Sciatic nerve (tissue), 2 donors: ENCODE measurements at places on chromosomes 4 and X. TPM values are rescaled to one million over a fixed set of nuclear protein-coding genes. Genes with fewer than 3 reads are reported as not detected.

Gene GJB1
- 17.5 TPM for total RNA-seq

Gene SERTM2
- 0.76 TPM for total RNA-seq

Gene MAGEA2B
- not detected for total RNA-seq

Gene GNRHR
- not detected for total RNA-seq

Gene SOX3
- not detected for total RNA-seq

Gene SYTL4
- total RNA-seq = 18.0 TPM

Gene SSX3
- not detected for total RNA-seq

Gene IL13RA1
- total RNA-seq = 55.9 TPM

Gene CCNG2
- 48.5 TPM for total RNA-seq

Gene MAOA
- 12.8 TPM for total RNA-seq

Gene TBC1D8B
- 12.2 TPM for total RNA-seq

Gene PAPSS1
- total RNA-seq = 52.9 TPM

Gene RHOH
- 2.5 TPM for total RNA-seq

Gene TEX13C
- not detected for total RNA-seq

Gene UGT2B15
- total RNA-seq = not detected

Gene WWC2
- total RNA-seq = 67.3 TPM

Gene ARMCX6
- 43.4 TPM for total RNA-seq

Gene UGT2A1
- not detected for total RNA-seq

Gene PLXNB3
- total RNA-seq = 73.1 TPM

Gene BTK
- 9.7 TPM for total RNA-seq

Gene NLGN4X
- total RNA-seq = 17.9 TPM

Gene ADAMTS3
- total RNA-seq = 2.3 TPM

Gene XAGE2
- total RNA-seq = 1.7 TPM

Gene PABPC1L2A
- not detected for total RNA-seq

Gene PLS3
- 127 TPM for total RNA-seq

Gene RIPPLY1
- 0.40 TPM for total RNA-seq

Gene GPR50
- not detected for total RNA-seq

Gene TCEAL2
- 6.2 TPM for total RNA-seq

Gene SPACA5
- total RNA-seq = not detected

Gene CAPN6
- 7.1 TPM for total RNA-seq

Gene GRIA2
- total RNA-seq = 16.6 TPM

Gene TMEM156
- 0.62 TPM for total RNA-seq

Gene PDZD4
- 36.6 TPM for total RNA-seq

Gene MND1
- total RNA-seq = not detected

Gene BST1
- total RNA-seq = 9.1 TPM

Gene MAGEB1
- total RNA-seq = not detected

Gene BMPR1B
- total RNA-seq = 39.9 TPM

Gene BBS12
- 4.2 TPM for total RNA-seq

Gene MAGEA12
- not detected for total RNA-seq

Gene NDNF
- total RNA-seq = 11.8 TPM

Gene BEX2
- total RNA-seq = 2.6 TPM

Gene RS1
- not detected for total RNA-seq

Gene TSPAN6
- total RNA-seq = 33.3 TPM

Gene CNKSR2
- 16.8 TPM for total RNA-seq

Gene VBP1
- total RNA-seq = 30.9 TPM

Gene NCAPG
- 0.49 TPM for total RNA-seq

Gene PDE5A
- total RNA-seq = 55.8 TPM

Gene PRR32
- not detected for total RNA-seq

Gene EFHC2
- 2.0 TPM for total RNA-seq

Gene GAGE12F
- not detected for total RNA-seq
